ENCODE measurements at places on chromosomes 13 and 19.
A peak's percentile ranks its signal among the peaks of the same experiment; 100 is the strongest.

DNA sequence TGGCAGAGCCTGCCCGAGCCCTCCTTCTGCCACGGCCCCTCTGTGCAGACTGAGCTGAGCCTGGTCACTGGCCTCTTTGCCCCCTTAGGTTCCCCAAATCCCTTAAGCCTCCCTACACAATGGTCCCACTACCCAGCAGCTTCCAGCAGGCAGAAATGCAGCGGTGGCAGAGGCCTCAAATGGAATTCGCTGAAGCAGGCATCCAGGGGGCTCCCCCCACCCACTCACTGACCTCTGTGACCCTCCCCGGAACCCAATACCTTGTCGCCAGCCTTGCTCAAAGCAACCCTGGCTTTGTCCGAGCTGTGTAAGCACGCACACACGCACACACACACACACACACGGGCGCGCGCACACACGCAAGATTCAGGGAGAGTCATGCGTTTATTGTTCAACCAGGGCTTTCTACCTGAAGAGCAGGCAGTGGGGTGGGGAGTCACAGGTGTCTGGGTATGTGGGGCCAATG is at the start of gene LIM2:
Gene LIM2 (minus strand): TSS at position 51 of the 466 bp plus-strand sequence. CDS start 531 bp downstream, outside the sequence.
- no peak for DNase-seq

DNA sequence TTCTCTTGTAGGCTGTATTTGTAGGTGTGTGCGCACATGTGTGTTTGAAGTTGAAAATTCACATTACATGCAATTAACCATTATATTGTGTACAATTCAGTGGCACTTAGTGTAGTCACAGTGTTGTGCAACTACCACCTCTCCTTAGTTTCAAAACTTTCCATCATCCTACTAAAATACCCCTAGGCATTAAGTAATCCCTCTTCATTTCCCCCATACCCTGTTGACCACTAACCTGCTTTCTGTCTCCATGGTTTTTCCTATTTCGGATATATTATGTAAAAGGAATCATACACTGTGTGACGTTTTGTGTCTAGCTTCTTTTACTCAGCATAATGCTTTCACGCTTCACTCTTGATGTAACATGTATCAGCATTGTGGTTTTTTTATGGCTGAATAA is 16.1 kb downstream of the LSM14A start:
- DNase-seq = no peak

DNA sequence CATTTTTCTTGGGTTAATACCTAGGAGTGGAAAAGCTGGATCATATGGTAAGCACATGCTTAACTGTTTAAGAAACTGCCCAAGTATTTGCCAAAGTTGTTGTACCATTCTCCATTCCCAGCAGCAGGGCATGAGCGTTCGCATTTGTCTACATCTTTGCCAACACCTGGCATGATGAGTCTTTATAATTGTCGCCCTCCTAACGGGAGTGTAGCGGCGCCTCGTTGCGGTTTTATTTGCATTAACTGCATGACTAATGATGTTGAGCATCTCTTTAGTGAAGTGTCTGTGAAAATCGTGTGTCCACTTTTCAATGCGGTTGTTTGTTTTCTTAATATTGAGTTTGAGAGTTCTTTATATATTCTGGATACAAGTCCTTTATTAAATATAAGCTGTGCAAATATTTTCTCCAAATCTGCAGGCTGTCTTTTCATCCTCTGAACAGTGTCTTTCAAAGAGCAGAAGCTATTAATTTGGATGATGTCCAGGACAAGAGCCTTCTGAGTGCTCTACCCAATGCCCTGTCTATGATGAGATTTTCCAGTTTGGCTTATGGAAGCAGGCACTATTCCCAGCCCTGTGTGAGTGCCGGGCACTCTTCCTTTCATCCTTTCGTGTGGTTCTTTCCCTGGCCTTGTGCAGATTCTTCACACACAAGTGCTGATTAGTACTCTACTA is 202.0 kb downstream of the FOXO1 start:
- no peak for DNase-seq

DNA sequence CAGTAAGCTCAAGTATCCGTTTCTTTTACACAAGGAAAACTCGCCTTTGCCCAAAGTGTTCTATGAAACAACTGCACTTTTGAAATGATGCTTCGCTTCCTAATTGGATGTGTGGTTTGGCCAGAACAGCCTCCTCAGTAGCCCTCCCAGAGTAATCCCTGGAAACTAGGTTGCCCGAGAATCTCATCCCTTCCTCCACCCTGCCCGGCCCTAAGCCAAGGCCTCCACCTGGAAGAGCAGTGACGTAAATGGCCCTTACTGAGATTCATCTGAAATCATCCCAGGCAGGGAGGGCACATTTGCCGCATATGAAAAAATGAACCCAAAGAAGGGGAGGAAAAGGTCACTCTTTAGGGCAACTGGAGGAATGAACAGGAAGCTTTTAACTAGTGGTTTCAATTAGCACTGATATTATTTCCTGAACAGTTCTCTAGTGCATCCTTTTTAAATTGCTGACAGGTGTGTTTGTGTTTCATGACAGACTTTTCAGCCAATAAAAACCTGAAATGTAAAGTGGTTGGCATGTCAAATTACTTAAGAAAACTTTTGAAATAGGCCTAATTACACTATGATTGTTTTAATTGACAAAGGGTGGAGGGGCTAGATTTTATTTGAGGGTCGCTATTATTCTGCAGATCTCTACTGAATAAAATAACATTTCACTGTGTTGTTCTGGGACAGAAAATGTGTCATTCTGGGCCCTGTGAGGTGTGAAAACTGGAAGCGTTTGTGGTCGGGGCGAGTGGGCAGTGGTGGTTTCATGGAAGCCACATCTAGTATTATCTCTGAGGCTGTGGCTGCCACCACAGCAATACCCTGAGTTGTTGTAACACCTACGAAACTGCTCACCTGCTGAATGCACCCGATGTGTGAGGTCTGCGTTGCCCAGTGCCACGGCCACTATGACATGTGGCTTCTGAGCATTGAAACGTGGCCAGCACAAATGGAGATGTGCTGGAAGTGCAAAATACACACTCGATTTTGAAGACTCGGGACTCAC is 112.1 kb downstream of the ZIC5 start:
- no peak for DNase-seq

DNA sequence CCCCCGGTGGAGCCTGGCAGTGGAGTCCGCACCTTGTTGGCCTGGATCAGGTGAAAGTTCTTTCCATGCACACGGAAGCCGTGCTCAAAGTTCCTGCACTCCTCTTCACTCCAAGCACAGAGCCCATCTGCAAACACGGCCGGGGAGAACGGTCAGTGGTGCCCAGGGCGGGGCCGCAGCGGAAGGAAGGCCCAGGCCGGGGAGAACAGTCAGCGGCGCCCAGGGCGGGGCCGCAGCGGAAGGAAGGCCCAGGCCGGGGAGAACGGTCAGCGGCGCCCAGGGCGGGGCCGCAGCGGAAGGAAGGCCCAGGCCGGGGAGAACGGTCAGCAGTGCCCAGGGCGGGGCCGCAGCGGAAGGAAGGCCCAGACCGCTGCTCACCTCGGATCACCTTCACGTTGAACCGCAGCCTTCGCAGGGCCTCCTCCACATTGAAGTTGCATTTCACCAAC is 20.6 kb upstream of the PLPP2 start:
- DNase-seq = peak; percentile 47

- no peak for DNase-seq
Measured at GRCh38 chr13:53079691-53080090, 51.1 kb downstream of the OLFM4 start.

- DNase-seq = no peak
Measured at GRCh38 chr19:9986787-9987281, 23.5 kb downstream of the COL5A3 start.

GRCh38 chr13:91286317-91286716 is 61.2 kb upstream of the MIR17HG start:
- DNase-seq = no peak

GRCh38 chr19:447816-448560 is 12.8 kb downstream of the SHC2 start:
- no peak for DNase-seq

GRCh38 chr13:33376212-33376611 is 90.7 kb upstream of the STARD13 start:
- no peak for DNase-seq

DNA sequence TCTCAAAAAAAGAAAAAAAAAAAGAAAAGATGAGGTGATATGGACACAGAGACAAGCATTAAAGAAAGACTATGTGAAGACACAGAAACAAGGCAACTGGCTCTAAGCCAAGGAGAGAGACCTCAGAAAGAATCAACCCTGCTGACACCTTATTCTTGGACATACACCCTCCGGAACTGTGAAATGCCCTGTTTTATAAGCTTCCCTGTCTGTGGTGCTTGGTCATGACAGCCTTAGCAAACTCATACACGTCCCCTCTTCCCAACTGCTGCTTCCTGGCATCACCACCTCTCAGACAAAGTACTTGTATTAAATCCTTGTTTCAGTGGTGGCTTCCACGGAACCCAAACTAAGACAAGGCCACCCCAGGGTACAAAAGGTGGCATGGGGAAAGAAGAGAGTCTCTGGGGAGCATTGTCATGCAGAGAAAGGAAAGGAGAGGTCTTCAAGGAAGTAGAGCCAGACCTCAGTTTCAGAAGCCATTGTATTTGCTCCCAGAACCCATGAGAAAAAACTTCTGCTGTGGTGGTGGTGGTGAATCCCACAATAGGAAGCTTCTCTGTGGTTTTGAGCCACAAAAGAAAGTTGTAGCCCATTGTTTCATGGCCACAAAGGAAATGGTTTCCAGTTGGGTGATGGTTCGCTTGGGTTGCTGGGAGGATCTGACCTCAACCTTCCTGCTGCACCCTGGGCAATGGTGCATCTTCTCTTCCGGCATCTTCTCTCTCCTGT is 16.3 kb upstream of the TSPAN16 start:
- DNase-seq = no peak

- no peak for DNase-seq
Measured at GRCh38 chr13:113555141-113555540, 29.4 kb upstream of the TFDP1 start.

All from NCI-H460 (cell line).